Inflammatory macrophage treated with lipopolysaccharide for 4 hours (primary cell): ENCODE measurements at places on chromosomes 3 and 15.
A peak's percentile ranks its signal among the peaks of the same experiment; 100 is the strongest.

GRCh38 chr3:119636891-119637611 is 23.3 kb downstream of the POPDC2 start:
- DNase-seq = no peak

GRCh38 chr3:133799794-133800585 is 5.6 kb upstream of the SRPRB start:
- peak; percentile 67 for DNase-seq

DNA sequence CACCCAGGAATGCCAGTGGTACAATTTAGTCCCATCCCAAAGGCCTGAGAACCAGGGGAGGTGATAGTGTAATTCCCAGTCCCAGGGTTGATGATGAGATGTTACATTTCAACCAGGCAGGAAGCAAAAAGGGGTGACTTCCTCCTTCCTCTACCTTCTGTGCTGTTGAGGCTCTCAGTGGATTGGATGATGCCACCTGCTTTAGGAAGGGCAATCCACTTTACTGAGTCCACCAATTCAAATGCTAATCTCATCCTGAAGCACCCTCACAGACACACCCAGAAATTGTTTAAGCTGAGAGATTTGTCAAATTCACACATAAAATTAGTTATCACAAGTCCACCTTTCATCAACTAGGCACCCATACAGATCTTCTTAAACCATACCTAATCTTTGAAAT is 418.5 kb upstream of the GOLIM4 start:
- DNase-seq = no peak

GRCh38 chr3:43793648-43794372 is 103.1 kb downstream of the ABHD5 start:
- no peak for DNase-seq

- DNase-seq = peak; percentile 1
Measured at GRCh38 chr3:901953-902778, 190.7 kb upstream of the CNTN6 start.

DNA sequence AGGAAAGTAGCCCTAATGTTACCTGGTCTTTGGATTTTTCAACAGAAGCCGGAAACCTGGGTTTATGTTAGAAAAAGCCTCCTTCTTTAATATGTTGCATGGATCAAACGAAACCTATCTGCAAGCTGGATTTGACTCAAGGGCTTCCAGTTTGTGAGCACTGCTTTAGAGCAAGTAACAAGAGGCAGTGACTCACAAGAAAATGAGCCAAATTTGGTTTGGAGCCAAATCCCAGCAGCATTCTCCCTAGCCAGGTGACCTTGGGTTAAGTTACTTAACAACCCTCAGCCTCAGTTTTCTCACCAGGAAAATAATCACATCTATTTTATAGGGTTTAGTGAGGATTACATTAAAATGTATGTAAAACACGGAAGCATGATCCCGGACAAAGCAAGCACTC is 215.2 kb upstream of the PRICKLE2 start:
- no peak for DNase-seq

GRCh38 chr3:53956586-53956985 is 64.9 kb upstream of the SELENOK start:
- no peak for DNase-seq

DNA sequence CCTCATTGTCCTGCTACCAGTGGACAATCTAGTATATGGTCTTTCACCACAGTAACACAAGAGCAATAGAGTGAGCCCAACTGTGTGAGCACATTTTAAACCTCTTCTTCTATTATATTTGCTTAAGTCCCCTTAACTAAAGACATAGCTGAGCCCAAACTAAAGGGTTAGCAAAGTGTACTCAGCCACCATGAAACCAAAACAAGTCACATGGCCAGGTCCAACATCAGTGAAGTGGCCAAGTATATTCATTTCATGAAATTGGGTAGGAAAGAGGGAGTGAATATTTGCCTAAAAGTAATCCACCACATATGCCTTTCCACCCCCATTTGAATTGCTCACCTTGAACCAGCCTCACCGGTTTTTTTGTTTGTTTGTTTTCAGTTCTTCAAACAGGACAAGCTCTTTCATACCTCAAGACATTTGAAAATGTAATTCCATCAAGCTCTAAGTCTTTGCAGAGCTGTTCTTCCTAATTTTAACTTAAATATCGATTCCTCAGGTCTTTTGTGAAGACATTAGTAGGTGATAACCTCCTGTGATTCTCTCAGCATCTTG is 327.0 kb upstream of the SEMA6D start:
- DNase-seq = no peak

DNA sequence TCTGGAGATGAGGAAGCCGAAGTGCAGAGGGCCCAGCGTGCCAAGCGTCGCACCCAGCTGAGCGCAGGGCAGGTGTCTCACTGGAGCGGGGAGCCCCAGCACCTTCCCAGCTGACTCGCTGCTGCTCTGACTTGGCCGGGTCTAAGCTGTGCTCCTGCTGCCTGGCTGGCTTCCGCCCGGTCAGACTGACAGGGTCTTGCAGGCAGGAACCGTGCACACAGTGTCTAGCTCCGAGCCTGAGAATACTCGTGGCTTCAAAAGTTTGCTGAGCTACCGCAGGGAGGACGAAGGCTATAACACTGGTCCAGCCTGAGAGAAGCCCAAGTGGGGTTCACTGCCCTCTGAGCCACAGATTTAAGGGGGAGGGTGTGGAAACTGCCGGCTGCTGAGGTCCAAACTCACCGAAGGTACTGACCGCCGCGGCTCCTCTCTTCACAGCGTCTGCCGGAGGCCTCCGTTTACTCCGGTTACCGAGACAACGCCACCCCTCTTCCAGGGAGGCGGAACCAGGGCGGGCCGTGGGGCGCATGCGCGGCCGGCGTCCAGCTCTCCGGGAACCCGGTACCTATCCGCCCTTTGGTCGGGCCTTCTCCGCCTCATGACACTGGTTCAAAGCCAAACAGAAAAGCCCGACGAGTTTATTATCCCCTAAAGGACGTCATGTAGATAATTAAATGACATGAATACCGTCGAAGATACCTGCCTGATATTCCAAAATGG is at the start of gene CFAP44:
TSS of gene CFAP44 (minus strand) at position 443 of the 720 bp plus-strand sequence. CDS start 7,829 bp downstream, outside the sequence.
- peak; percentile 28 for DNase-seq

DNA sequence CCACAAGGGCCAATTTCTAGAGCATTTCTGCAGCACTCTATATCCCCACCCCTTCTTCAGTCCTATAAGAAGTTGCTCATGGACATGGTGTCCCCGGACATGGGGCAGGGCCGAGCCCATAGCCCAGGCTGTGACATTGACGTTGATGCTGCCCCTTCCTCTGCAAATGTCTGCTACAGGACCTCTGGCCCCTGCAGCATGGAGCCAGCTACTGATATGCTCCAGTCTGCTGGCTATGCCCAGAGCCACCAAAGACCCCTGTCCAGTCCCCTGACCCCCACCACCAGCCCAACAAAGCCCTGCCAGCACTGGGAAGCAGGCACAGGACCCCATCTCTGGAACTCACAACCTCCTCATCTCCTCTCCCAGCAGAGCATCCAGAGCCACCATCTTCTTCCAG is 120.1 kb upstream of the SMAD3 start:
- no peak for DNase-seq

DNA sequence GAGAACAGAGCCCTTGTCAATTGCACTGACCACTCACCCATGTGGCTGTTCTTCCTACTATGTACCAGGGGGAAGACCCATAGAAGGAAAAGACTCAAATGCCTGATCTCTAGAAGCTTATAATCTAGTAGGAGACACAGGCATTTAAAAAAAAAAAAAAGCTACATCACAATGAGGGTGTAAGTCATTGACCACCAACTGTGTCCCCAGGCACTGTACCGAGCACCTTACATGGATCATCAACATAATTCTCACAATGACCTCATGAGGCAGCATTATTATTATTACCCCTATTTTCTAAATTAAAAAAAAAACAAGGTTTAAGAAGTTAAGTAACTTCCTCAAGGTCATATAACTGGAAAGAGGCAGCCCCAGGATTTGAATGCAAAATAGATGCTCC is 247.4 kb downstream of the SHOX2 start:
- DNase-seq = no peak

GRCh38 chr3:66363148-66363547 is 137.7 kb downstream of the LRIG1 start:
- no peak for DNase-seq

GRCh38 chr3:130517602-130518001 is 625 bp downstream of the COL6A6 start:
- no peak for DNase-seq

DNA sequence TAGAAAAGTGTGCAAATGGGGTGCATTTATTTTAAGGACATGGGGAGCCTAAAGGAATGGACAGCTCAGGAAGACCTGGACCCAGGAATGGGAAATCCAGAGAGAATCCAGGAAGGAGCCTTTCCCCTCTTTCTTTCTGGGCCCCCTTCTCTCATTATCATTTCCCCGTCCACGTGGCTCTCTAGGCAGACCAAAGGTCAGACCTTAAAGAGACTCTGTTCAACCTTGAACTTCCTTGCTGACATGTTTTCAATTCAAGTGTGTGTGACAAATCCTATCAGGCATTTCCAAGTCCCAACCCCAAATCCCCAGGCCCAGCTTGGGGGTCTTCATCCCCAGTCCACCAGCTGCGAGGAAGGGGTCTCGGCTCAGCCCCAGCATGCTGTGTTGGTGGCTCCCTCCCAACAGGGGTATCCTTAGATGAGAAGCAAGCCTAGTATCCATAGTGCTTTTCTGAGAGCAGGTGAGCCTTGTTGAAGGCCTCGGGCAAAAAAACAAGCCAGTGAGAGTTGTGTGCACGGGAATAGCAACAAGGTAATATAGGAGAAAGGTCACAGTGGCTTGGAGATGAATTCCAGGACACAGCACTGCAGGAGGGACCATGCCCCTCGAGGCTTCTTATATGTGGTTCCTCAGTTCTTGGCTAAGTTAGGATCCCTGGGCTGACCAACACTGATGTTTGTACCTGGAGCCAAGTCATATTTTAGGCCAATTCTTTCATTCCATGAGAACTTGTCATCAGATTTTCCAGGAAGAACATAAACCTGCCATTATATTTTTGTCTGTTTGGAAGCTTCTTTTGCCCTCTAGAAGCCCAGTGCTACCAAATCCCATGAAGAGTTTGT is 130.0 kb downstream of the ASB7 start:
- DNase-seq = no peak

- DNase-seq = no peak
Measured at GRCh38 chr3:136778865-136779264, 26.7 kb upstream of the STAG1 start.

DNA sequence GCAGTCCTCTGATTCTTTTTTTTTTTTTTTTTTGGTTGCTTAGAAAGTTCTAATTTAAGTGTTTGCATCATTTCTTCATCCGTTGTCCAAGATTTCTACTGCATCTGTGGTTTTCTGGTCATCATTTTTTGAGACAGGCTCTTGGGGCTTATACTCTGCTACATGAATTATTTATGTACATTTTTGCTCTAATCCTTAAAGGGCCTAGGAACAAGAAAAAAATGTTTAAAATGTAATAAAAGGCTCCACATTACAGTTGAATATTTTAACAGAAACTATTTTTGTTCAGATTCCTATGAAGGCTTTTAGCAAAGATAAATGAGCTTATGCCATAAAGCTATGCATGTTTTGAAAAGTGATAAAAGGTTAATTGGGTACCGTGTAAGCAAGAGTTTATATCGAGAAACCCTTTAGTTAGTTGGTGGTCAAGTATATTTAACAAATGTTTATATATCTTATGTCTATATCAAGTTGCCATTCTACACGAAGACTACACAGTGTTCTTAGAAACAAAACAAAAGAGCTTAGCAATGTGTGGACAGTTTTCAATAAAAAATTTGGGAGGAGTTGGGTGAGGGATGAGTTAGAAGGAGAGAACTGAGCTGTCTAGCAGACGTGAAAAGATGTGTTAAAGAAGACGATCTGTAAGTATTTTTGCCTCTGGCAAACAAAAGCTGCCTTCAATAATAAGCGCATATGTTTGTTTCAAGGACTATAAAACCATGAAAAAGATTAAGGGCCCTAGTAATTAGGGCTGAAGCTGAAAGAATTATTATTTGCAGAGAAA is 563.6 kb upstream of the NAALADL2 start:
- no peak for DNase-seq

DNA sequence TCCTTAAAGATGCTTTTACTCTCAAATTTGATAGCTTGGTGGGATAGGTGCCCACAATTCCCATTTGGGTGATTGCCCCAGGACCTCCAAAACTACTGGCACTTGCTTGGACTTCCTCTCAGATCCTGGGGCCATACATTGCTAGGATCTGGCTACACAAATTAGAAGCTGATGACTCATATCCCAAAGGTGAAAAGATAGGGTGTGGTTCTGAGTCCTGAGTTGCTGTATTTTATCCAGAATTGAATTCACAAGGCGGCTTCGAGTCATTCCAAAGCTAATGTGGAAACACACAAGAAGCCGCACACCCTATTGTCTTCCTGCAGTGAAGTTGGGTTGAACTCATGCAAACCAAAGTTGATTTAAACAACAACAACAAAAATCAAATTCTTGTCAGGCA is 53.4 kb downstream of the DUT start:
- no peak for DNase-seq

DNA sequence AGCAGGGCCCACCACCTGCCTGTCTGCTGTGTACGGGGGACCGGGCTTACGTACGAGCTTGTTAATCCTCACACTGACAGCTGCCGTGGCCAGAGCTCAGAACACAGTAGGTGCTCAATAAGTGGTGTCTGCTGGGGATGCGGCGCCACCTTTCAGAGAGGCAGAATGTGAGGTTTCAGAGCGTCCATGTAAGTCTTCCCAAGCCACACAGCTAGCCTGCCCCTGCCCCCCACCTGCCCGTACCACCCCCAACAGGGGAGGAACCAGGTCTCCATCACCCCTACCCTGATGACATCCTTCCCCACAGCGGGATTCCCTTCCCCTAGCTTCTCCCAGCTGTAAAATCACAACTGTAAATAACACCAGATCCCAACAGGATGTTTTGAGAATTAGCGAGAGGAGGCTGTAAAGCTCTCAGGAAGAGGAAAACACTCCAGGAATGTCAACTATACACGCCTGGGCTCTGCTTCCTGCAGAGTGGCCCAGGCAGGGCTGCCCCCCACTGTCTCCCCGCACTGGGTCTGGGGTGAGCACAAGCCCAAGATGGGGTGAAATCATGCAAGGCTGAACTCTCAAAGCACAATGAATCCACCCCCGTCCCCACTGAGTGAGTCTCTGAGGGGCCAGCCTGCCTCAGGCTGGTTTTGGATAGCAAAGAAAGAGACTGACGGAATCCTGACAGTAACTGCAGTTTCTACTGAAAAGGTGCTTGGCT is 250.1 kb upstream of the LYSMD4 start:
- DNase-seq = no peak

GRCh38 chr15:95995375-95996168 is 334.9 kb upstream of the NR2F2 start:
- DNase-seq = no peak

GRCh38 chr15:31379042-31379441 is 52.4 kb downstream of the KLF13 start:
- DNase-seq = no peak

- peak; percentile 67 for DNase-seq
Measured at GRCh38 chr15:85710340-85710842, 84.3 kb downstream of the KLHL25 start.

DNA sequence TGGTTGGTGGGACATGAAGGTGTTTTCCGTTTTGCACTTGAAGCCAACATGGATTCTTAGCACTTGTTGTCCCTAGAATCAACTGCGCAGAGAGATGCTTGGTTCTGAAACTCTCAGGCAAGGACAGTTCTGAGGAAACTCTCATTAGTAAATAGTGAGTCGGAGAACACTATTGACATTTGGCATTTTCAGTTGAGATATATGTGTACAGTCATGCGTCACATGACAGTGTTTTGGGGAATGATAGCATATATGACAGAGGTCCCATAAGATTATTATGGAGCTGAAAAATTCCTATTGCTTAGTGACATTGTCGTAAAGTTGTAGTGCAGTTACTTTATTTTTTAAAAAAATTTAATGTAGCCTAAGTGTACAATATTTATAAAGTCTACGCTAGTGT is 5.8 kb downstream of the APBA2 start:
- DNase-seq = no peak
